ENCODE measurements at places on chromosomes 13 and 19. TPM values are rescaled to one million over a fixed set of nuclear protein-coding genes. Genes with fewer than 3 reads are reported as not detected.
A peak's percentile ranks its signal among the peaks of the same experiment; 100 is the strongest.

DNA sequence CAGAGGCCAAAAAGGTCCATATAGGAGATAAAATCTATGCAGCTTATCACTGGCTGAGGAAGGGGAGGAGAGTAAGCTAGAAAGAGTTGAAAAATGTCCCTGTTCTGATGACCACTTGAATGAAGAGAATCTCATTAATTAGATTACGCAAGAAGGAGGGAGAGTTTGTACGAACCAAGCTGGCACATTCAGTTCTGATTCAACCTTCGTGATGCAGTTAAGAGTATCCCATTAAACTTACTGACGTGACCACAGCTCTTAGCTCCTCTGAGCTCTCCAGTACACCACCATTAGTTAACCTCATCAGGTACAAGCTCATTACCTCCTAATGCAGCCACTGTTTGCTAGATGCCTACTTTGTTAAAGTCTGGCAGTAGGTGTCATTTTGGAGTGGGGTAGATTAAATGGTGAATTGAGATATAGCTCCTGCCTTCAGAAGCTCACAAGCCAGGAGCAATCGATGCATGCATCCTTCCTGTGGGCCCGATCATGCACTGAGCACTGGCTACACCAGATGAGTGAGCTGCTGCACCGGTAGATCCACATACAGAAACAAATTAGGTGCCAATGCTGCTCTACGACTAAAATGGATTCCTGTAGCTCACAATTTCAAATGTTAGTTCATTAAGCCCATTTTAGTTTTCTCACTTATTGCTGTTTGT lies 458.3 kb downstream of the COG6 start:
- H3K4me1 ChIP-seq = peaks cover 17% of the 10 kb centered on the region
- H3K27ac ChIP-seq = no peak overlapping the region
- DNase-seq = no peak
- H3K4me3 ChIP-seq = no peak overlapping the region
- no peaks in the 10 kb centered on the region for H3K27me3 ChIP-seq

- H3K4me3 ChIP-seq = peak within 1 kb of the TSS; percentile 72
- H3K27ac ChIP-seq = peak within 1 kb of the TSS; percentile 94
- peak; percentile 84 for DNase-seq
Measured at GRCh38 chr19:1025960-1026782, at the start of gene CNN2. Gene CNN2 (plus strand): TSS chr19:1026608. CDS start chr19:1026662, 54 bp downstream.

DNA sequence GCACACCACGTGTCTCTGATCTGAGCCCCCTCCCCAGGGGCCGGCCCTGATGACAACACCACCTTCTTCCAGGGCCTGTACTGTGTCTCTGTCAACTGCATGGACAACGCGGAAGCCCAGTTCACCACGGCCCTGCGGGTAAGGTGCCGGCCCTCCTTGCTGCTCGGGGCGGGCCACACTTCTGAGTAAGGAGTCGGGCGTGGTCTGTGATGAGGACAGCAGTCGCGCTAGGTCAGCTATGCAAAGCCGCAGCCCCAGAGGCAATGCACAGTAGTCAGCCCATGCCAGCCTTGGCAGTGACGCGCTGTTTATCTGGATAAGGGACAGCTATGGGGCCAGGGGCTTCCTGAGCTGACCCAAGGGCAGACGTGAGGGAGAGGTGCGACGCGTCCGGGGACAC lies 24.6 kb downstream of the MAU2 start:
- H3K36me3 ChIP-seq = peaks cover 82% of the 10 kb centered on the region
- DNase-seq = no peak
- no peaks in the 10 kb centered on the region for H3K4me1 ChIP-seq
- H3K4me3 ChIP-seq = no peak overlapping the region
- no peak overlapping the region for H3K27ac ChIP-seq

GRCh38 chr13:45416516-45417128 lies 1.6 kb downstream of the SLC25A30 start:
- no peaks in the 10 kb centered on the region for H3K27me3 ChIP-seq
- no peak for DNase-seq
- no peaks in the 10 kb centered on the region for H3K4me1 ChIP-seq
- H3K4me3 ChIP-seq = peak overlapping the region; percentile 72
- peak overlapping the region; percentile 91 for H3K27ac ChIP-seq

PGLYRP2 gene
- total RNA-seq = not detected
